ENCODE measurements at places on chromosomes 6 and 20. TPM values are rescaled to one million over a fixed set of nuclear protein-coding genes. Genes with fewer than 3 reads are reported as not detected.

The OOEP gene
- total RNA-seq, result not detected

The SLC35B2 gene
- 52.7 TPM for total RNA-seq

The GJA10 gene
- total RNA-seq, result not detected

The COL12A1 gene
- total RNA-seq, result 3.7 TPM

The VGLL2 gene
- total RNA-seq, result not detected

- peak; percentile 74 for DNase-seq
Measured at GRCh38 chr6:3750317-3751076, 1.0 kb downstream of the PXDC1 start.

DNA sequence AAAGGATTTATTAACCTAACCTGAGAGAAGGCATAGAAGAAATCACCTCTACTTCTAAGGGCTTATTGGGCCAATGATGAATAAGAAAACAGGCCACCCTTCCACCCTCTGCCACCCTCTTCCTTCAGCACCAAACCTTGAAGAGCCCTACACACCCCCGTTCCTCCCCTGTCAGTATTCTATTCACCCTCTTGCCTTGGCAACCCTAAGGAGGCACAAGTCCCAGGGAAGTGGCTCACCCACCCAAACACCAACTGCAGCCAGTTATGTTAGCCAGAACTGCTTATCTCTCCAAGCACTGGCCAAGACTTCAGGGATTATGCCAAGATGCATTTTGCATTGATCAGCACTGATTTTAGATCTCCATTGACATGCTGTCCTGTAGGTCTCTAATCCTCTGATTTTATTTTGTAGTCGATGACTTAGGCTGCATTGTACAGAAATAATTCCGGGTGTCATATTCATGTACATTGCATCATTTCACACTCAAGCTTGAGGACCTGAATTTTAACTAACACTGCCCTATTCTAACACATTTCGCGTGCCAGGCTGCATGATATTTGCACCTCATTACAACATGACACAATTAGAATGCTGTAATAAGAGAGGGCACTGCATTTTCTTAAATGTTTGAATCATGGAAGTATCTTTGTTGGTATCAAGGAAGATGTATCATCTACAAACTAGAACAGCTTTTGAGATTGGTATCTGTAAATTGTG lies 15.7 kb downstream of the CNKSR3 start:
- DNase-seq, result no peak

DNA sequence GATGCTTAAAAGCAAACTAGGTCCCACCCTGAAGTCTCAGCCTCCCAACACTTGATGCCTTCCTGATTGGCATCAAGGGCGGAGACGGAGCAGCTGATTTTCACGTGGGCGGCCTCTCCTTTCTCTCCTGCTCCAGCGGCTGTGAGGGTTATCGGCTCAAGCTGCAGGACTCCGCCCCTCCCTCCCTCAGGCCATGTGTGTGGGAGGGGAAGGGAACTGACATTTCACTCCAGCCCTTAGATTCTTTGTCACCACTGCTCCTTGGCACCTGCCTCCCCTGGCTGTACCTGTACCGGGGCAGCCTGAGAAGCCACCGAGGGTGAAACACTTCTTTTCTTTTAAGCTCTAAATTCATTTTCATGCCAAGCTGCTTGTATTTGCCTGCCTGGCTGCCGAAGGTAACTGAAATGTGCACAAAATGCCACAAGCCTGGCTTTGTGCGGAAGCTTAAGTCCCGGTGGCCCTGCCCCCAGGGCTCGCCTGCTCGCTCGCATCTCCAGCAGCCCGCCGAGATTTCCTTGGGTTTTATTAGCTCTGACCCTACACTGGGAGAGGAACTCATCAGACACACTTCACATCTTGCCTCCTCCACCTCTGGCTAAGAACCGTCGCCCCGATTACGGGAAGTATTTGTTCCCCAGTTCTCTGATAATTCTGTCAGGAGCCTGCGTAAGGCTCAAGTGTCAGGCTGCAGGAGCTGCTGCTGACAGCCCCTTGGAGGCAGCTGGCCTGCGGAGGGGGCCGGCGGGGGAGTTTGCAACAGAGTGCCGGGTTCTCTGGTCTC lies 9.6 kb upstream of the CPNE5 start:
- no peak for DNase-seq

DNA sequence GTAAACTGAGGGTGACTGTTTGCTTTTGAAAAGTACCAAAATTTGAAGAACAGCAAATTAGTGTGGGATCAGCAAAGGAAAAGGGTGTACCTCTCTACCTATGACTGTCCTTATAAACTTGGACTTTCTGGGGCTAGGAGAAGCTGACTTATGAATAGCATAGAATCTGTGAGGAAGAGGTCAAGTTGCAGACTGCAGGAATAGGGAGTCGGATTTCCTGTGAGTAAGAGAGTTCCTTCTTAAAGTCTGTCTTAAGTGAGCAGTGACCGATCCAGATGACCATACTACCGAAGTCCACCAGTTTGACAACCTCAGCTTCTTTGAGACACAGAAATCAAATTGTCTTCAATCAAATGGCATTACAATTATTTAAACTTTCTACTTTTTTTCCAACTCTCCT lies 708.7 kb downstream of the UTRN start:
- DNase-seq, result peak; percentile 85

- DNase-seq, result peak; percentile 35
Measured at GRCh38 chr6:81950877-81951276, 198.4 kb upstream of the TENT5A start.
